Body of pancreas (tissue), 4 donors: ENCODE measurements at places on chromosomes 11 and 22. TPM values are rescaled to one million over a fixed set of nuclear protein-coding genes. Genes with fewer than 3 reads are reported as not detected.

Gene CCDC73
- total RNA-seq, result not detected

Gene MYO7A
- total RNA-seq, result 10.4 TPM

Gene KRTAP5-2
- not detected for total RNA-seq

Gene PCF11
- total RNA-seq, result 53.4 TPM

Gene MMP8
- not detected for total RNA-seq

Gene WT1
- total RNA-seq, result 0.99 TPM

Gene CYB5R2
- total RNA-seq, result not detected

Gene CELSR1
- 3.6 TPM for total RNA-seq

Gene LRRC10B
- 1.6 TPM for total RNA-seq

Gene SOX10
- total RNA-seq, result 0.66 TPM

Gene SLC25A45
- 52.4 TPM for total RNA-seq

Gene GLB1L3
- total RNA-seq, result 1.3 TPM

GRCh38 chr22:30386960-30387827 lies at the start of gene RNF215:
RNF215 (minus strand) TSS chr22:30387411; CDS start chr22:30387313, 98 bp downstream.
- H3K27me3 ChIP-seq, result no peaks in the 10 kb centered on the region
- H3K27ac ChIP-seq, result peak within 1 kb of the TSS; percentile 78
- H3K4me1 ChIP-seq, result peaks cover 15% of the 10 kb centered on the region
- peak; percentile 86 for DNase-seq
- H3K36me3 ChIP-seq, result no peaks in the 10 kb centered on the region

DNA sequence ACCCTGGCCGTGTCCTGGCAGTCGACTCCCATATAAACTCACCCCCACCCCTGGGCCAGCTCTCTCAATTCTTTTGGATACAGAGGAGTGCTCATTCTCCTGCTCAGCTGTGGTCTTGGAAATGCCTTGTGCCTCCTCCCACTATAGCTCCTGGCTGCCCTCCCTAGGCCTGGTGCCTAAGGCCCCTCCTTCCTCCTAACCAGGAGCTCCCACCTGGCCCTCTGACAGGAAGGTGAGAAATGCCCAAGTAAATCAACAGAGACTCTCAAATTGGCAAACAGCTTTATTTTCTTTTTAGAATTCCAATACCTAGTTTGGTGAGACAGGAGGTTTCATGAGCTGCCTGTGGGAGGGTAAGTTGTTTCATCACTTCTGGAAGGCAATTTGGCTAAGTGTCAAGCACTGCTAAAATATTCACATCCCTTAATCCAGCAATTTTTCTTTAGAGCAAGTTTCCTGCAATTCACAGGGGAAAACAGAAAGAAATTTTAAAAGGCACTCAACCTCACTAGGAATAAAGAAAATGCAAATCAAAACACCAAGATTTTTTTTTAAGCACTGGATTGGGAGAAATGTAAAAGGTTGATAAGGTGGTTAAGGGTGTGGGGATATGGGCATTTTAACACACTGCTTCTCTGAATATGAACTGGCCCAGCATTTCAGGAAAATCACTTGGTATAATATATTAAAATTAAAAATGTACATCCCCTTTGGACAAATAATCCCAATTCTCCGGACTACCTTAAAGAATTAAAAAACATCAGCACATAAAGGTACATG lies 209.7 kb upstream of the ARHGAP20 start:
- no peak overlapping the region for H3K4me3 ChIP-seq
- H3K27me3 ChIP-seq, result no peaks in the 10 kb centered on the region
- peaks cover 13% of the 10 kb centered on the region for H3K4me1 ChIP-seq

DNA sequence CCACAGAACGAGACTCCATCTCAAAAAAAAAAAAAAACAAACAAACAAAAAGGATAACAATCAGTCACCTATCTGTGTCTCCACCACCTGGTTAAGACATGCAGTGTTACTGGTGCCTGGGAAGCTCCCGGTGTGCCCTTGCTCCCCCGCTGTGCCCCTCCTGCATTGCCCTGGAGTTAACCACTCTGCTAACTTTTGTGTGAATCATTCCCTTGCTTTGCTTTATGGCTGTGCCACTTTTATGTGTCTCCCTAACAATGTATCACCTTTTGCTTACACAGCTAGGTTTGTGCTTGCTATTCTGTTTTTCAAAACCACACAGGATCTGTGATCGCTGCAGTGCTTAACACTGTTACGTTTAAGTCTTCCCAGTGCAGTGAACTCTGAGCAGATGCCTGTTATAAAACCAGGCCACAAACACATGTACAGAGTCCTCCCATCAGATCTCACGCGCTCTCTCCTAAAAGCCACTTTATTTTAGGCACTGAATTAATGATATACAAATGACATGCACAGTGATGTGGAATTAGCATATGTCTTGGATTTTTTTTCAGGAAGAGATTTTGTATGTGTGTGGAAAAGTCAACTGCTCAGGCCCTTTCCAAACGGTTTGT lies 69.9 kb downstream of the BUD13 start:
- no peak for DNase-seq
- H3K27ac ChIP-seq, result no peak overlapping the region
- peaks cover 10% of the 10 kb centered on the region for H3K4me1 ChIP-seq
- no peaks in the 10 kb centered on the region for H3K36me3 ChIP-seq

GRCh38 chr22:35368386-35368785 lies 12.5 kb upstream of the HMOX1 start:
- DNase-seq, result no peak
- H3K4me1 ChIP-seq, result peaks cover 10% of the 10 kb centered on the region
- H3K27ac ChIP-seq, result no peak overlapping the region
- no peaks in the 10 kb centered on the region for H3K27me3 ChIP-seq
- H3K4me3 ChIP-seq, result no peak overlapping the region

DNA sequence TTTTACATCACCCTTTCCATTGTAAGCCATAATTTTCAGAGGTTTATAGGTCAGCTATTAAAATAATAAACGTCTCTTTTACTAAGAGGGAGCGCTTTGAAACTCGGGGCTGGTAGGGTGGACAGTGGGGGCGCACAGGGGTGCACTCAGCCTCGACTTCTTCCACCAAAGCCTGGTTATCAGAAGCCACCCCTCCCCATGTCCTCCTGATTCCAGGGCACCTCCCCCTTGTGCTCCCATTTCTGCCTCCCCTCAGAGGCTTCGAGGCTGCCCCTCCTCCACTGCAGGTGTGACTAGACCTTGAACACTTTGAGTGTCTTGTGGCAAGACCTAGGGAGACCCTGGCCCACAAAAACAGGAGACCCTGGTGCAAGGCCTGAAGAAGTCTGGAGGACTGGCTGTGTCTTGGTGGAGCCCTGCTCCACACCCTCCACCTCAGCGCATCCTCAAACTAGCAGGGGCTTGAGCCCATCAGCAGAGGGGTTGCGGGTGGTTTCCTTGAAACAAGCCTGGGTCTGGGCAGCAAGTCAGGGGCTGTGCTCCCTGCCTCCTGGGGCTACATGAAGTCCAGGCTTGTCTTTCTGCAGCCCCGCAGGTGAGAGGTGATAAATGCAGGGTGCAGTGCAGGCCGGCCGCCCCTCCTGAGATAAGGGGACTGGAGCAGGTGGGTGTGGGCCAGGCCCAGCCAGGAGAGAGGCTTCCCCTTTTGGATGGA lies 3.0 kb downstream of the CDKN1C start:
- no peak overlapping the region for H3K27ac ChIP-seq
- no peaks in the 10 kb centered on the region for H3K27me3 ChIP-seq
- no peak overlapping the region for H3K4me3 ChIP-seq
- H3K36me3 ChIP-seq, result no peaks in the 10 kb centered on the region

GRCh38 chr11:6570691-6571427 lies 32.6 kb downstream of the RRP8 start:
- peaks cover 10% of the 10 kb centered on the region for H3K4me1 ChIP-seq
- no peak overlapping the region for H3K4me3 ChIP-seq
- no peak for DNase-seq
- H3K27me3 ChIP-seq, result no peaks in the 10 kb centered on the region
- no peak overlapping the region for H3K27ac ChIP-seq

DNA sequence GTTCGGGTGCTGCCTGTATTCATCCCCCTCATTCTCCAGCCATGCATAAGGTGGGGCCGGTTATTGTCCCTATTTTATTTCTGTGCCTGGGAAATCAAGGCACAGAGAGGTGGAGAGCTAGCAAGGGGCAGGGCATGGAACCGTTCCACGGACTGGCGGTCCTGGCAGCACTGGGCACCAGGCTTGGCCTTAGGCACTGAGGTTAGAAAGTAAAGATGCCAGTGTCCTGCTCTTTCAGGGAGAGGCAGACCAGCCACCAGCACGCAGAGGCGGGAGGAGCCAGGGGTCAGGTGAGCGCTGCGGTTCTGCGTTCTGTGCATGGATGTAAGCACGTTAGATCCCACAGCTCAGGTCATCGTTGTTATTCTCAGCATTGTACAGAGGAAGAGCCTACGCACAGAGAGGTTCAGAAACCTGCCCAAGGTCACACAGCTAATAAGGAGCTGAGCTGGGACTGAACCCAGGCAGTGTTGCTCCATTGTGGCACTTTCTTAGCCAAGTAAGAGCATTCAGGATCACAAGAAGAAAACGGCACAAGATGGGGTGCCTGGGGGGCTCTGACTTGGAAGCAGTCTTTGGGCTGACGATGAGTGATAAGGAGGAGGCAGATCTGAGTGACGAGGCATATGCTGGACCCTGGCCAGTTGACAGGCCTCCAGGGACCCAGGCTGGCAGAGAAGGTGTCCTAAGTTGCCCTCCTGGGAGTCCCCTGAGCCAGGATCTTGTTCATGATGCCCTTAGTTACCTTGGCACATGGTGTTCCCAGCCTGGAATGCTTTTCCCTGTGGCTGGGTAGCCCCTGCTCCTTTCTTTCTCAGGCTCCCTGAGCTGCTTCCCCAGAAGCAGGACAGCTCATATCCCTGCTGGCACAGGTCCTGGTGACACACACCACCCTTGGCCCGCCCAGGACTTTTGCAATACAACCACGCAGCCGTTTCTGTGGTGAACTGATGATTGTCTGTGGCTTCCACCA lies 41.1 kb downstream of the OSBPL5 start:
- DNase-seq, result peak; percentile 68
- H3K36me3 ChIP-seq, result no peaks in the 10 kb centered on the region
- H3K27me3 ChIP-seq, result no peaks in the 10 kb centered on the region
- no peak overlapping the region for H3K4me3 ChIP-seq
- no peak overlapping the region for H3K27ac ChIP-seq

GRCh38 chr11:133911171-133911570 lies 45.6 kb downstream of the IGSF9B start:
- H3K4me3 ChIP-seq, result no peak overlapping the region
- H3K27me3 ChIP-seq, result no peaks in the 10 kb centered on the region
- no peaks in the 10 kb centered on the region for H3K4me1 ChIP-seq
- no peak overlapping the region for H3K27ac ChIP-seq
- DNase-seq, result no peak

DNA sequence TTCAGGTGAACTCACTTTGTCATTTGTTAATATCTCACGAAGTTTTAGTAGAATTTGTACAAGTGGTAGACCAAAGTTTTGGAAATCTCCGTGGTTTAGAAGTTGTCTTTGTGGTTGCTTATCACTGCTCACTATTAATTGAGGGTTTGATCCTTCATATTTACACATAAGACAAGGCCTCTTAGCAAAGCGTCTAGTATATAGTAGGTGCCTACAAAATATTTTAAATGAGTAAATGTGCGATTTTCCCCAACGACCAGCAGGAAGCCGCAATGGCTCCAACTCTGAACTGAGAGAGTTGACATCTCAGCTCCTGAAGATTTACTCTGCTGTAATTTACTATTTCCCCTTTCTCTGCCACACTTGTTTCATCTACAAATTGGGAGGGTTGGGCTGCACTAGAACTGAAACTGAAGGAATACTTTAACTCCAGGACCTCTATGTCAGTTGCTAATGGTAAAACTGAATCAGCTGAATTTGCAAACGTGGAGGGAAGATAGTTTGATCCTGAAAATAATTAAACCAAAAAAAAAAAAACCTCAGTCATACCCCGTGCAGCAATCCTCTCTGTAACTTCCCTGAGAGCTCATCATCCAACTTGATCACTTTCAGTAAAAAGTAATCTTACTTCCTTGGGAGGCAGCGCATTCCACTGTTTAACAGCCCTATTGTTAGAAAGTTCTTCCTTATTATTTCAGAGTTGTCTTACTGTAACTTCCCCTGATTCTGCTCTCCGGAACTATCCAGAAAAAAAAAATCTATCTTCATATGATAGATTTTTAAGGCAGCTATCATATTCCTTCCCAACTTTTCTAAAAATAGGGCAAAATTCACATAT lies 1.3 kb upstream of the SBF2 start:
- no peak overlapping the region for H3K4me3 ChIP-seq
- H3K36me3 ChIP-seq, result no peaks in the 10 kb centered on the region
- no peaks in the 10 kb centered on the region for H3K27me3 ChIP-seq
- peaks cover 11% of the 10 kb centered on the region for H3K4me1 ChIP-seq

DNA sequence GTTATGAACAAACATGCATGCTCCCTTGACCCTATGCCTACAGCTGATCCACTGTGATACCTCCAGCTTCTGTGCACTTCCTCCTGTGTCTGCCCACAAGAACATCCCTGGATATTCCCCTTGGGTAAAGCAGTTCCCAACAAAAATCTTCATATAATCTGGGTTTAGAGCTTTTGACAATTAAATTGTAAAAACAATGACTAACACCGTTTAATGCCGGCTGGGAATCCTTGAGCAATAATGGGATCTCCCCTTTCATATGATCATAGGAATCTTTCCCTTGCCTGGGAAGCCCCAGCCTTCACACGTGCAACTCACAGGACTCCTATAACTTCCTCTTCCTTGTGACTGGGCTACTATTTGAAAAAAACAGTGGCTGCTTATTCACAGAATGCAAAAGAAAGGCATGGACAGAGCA lies 6.3 kb upstream of the ZC3H12C start:
- no peak overlapping the region for H3K4me3 ChIP-seq
- H3K4me1 ChIP-seq, result peaks cover 3% of the 10 kb centered on the region
- H3K36me3 ChIP-seq, result no peaks in the 10 kb centered on the region
- H3K27ac ChIP-seq, result no peak overlapping the region
- no peak for DNase-seq
- no peaks in the 10 kb centered on the region for H3K27me3 ChIP-seq

GRCh38 chr11:127873478-127873877 lies 713.9 kb downstream of the ETS1 start:
- no peaks in the 10 kb centered on the region for H3K36me3 ChIP-seq
- peaks cover 6% of the 10 kb centered on the region for H3K4me1 ChIP-seq
- no peak overlapping the region for H3K27ac ChIP-seq
- H3K4me3 ChIP-seq, result no peak overlapping the region
- no peaks in the 10 kb centered on the region for H3K27me3 ChIP-seq
- DNase-seq, result no peak

DNA sequence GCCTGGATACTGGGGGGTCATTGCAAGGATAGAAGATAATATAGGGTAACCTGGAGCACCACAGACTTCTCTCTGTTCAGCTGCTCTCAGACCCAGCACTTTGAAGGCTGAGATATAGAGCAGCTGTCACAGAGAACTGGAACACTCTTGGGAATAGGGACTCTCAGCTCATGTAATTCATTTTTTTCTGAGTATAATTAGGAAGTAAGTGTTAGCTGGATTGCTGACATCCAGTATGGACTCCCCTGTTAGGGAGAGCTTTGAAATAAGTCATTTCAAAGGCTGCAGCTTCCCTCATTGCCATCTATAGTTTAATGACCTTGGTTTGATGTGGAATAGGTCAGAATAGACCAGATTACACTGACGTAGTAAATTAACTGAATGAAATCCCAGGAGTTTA lies 120.8 kb upstream of the POU2AF2 start:
- no peaks in the 10 kb centered on the region for H3K4me1 ChIP-seq
- H3K27ac ChIP-seq, result no peak overlapping the region
- H3K4me3 ChIP-seq, result no peak overlapping the region
- H3K36me3 ChIP-seq, result no peaks in the 10 kb centered on the region
- H3K27me3 ChIP-seq, result no peaks in the 10 kb centered on the region
- no peak for DNase-seq

GRCh38 chr11:117392001-117392690 lies 64.5 kb downstream of the CEP164 start:
- H3K36me3 ChIP-seq, result peaks cover 20% of the 10 kb centered on the region
- no peaks in the 10 kb centered on the region for H3K27me3 ChIP-seq
- no peak for DNase-seq
- H3K4me3 ChIP-seq, result no peak overlapping the region
- H3K27ac ChIP-seq, result no peak overlapping the region

GRCh38 chr11:78229106-78229505 lies 40.4 kb downstream of the USP35 start:
- H3K4me1 ChIP-seq, result no peaks in the 10 kb centered on the region
- H3K4me3 ChIP-seq, result no peak overlapping the region
- no peak overlapping the region for H3K27ac ChIP-seq
- H3K27me3 ChIP-seq, result no peaks in the 10 kb centered on the region
